ENCODE measurements at places on chromosomes 7 and 10.

- DNase-seq = no peak
These were observed 72.1 kb upstream of the TNRC18 start for GRCh38 chr7:5495581-5496375.

GRCh38 chr7:27172823-27173510 is 1.2 kb downstream of the HOXA10 start:
- no peak for DNase-seq

- DNase-seq = no peak
These were observed 150.4 kb upstream of the PRPS1L1 start for GRCh38 chr7:18177815-18178660.

GRCh38 chr10:11835061-11835460 is 11.9 kb downstream of the PROSER2 start:
- no peak for DNase-seq

- DNase-seq = no peak
These were observed 38.1 kb downstream of the MKI67 start for GRCh38 chr10:128087884-128088709.

DNA sequence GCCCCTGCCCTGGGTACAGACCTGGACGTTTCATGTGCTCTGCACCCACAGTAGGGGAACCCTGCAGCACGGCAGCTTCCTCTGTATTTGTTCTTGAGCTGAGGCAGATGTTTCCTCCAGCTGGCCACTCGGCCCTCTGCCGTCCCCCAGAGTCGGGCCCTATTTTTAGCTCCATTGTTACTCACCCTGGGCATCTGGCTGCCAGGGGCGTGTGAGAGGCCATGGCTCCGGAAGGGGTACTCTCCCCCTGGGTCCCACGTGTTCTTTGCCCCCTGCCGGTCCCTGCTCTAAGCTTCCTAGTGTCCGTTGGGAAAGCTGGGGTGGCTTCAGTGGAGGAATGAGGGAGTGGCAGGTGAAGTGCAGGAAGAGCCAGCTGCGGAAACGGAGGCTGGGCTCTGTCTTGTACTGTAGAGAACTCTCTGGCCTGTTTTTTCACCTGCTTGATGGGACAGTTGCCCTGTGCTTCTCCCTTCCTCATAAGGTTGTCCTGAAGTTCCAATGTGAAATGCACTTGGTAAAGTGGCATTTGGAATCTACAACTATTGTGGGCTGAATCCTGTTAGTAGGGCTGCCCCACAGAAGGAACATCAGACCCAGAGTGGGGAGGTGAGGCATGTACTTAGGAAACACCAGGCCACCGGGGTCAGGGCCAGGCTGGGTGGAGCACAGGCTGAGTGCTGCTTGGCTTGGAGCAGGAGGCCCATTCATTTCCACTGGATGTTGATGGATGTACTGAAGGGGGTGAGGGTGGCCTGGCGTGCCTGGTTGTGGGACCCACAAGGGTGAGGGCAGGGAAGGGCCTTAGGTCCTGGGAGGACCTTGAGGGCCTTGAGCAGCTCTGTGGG is 30.6 kb downstream of the PALD1 start:
- DNase-seq = no peak
